Upper lobe of right lung (tissue), 1 donor: ENCODE measurements at places on chromosomes 2 and 18. TPM values are rescaled to one million over a fixed set of nuclear protein-coding genes. Genes with fewer than 3 reads are reported as not detected.

- DNase-seq = no peak
- no peak overlapping the region for H3K27ac ChIP-seq
- H3K4me3 ChIP-seq = no peak overlapping the region
- H3K36me3 ChIP-seq = peaks cover 8% of the 10 kb centered on the region
Measured at GRCh38 chr2:169977530-169977929, 150.3 kb downstream of the UBR3 start.

The ESPNL gene
- 0.35 TPM for total RNA-seq

The OSR1 gene
- 9.7 TPM for total RNA-seq

The GKN1 gene
- total RNA-seq = not detected
